ENCODE measurements at places on chromosomes 6 and 20. TPM values are rescaled to one million over a fixed set of nuclear protein-coding genes. Genes with fewer than 3 reads are reported as not detected.
A peak's percentile ranks its signal among the peaks of the same experiment; 100 is the strongest.

The PRPH2 gene
- 5.1 TPM for total RNA-seq

GRCh38 chr20:63264000-63264399 lies 8.6 kb upstream of the ARFGAP1 start:
- peaks cover 30% of the 10 kb centered on the region for H3K27me3 ChIP-seq
- no peak for DNase-seq
- H3K4me1 ChIP-seq = no peaks in the 10 kb centered on the region
- no peak overlapping the region for H3K4me3 ChIP-seq
- no peak overlapping the region for H3K27ac ChIP-seq
- H3K36me3 ChIP-seq = no peaks in the 10 kb centered on the region

- DNase-seq = no peak
- H3K27ac ChIP-seq = no peak overlapping the region
- H3K4me3 ChIP-seq = no peak overlapping the region
- no peaks in the 10 kb centered on the region for H3K4me1 ChIP-seq
Measured at GRCh38 chr20:25686081-25687067, 10.3 kb downstream of the ZNF337 start.

DNA sequence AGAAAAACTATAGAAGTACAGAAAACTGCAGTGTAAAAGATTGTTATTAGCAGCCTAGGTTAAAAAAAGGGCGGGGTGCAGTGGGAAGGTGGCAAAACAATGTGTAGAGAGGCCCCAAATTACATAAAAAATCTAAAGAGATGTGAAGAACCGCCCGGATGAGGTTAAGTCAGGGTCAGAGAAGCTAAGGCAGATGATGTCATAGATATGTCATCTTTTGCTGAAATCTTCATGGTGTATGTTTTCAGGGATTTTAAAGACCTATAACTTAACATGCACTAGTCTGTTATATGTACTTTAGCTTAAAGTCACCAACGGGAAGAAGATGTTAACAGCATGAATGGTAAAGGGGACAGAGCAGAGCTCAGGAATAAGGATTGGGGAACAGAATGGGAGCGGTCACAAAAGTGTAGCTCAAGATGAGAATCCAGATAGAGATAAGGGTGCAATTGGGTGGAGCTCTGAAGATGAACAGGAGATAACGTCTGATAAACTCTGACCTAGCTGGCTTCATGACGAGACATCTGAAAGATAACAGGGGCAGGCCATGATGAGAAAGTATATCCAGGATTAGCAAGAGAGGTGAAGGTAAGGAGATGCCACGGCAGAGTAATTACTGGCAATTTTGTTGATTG lies 83.4 kb downstream of the TFAP2A start:
- no peaks in the 10 kb centered on the region for H3K36me3 ChIP-seq
- DNase-seq = no peak
- H3K27me3 ChIP-seq = no peaks in the 10 kb centered on the region
- H3K4me3 ChIP-seq = no peak overlapping the region
- H3K4me1 ChIP-seq = no peaks in the 10 kb centered on the region

The TSPO2 gene
- total RNA-seq = not detected

DNA sequence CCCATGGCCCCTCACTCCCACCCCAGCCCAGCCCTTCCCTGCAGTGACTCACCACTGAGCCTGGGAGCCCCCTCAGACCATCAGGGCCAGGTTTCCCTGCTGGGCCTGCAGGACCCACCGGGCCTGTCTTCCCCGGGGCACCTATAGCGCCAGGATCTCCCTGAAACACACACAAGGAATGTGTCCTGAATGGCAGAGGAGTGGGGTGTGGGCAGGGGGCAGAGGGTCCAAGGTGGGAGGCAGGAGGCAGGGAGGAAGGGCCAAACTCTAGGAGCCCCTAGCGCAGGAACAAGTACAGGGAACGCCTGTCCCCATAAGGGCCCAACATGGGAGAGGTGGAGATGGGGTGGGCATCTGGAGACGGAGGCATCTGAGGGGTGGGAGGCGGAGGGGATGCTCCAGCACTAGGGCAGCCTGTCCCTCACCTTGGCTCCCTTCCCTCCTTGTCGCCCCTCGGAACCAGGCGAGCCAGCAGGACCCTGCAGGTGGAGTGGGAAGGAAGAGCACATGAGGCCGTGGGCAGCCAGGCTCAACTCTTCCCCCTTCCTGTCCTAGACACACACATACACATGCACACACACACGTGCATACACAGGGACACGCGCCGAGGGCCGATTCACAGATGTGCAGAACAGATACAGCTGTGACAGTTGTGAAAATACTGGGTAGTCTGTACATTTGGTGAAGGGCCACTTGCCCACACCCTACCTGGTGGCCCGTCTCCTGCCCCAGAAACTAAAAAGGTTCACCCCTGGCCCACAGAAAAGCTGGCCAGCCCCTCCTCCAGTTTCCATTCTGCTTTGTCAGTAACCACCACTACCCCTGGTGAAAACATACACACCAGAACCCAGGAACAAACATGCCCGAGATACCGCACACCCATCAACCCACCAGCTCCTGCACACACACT lies 24.6 kb downstream of the COL11A2 start:
- no peak for DNase-seq
- H3K36me3 ChIP-seq = no peaks in the 10 kb centered on the region
- no peak overlapping the region for H3K4me3 ChIP-seq
- H3K27ac ChIP-seq = no peak overlapping the region
- H3K27me3 ChIP-seq = no peaks in the 10 kb centered on the region

GRCh38 chr20:1075616-1076015 lies 42.8 kb upstream of the PSMF1 start:
- no peak overlapping the region for H3K4me3 ChIP-seq
- H3K4me1 ChIP-seq = no peaks in the 10 kb centered on the region
- H3K36me3 ChIP-seq = no peaks in the 10 kb centered on the region
- DNase-seq = no peak
- H3K27ac ChIP-seq = no peak overlapping the region
- no peaks in the 10 kb centered on the region for H3K27me3 ChIP-seq

DNA sequence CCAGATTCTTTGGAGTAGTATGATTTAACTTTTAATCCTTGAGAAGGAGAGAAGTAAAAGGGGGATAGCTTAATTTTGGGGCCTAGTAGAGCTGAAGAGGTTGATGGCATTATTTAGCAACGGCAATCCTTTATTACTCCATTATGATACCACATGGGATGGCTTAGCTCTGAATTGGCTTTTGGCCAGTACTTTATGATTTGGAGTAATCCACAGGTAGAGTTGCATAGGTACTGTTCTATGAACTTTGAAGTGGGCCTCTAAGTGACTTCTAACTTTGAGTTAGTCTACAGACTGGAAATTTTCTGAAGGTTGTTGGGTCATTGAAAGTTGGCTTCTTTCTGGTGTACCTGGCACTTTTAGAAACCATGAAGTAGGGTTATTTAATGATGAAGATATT lies 11.6 kb downstream of the YWHAB start:
- no peaks in the 10 kb centered on the region for H3K27me3 ChIP-seq
- H3K36me3 ChIP-seq = peaks cover 2% of the 10 kb centered on the region
- peaks cover 4% of the 10 kb centered on the region for H3K4me1 ChIP-seq

The SRSF12 gene
- total RNA-seq = 0.33 TPM

The MAN1A1 gene
- total RNA-seq = 120 TPM

GRCh38 chr20:44471481-44471882 lies 4.2 kb upstream of the TTPAL start:
- H3K27me3 ChIP-seq = peaks cover 3% of the 10 kb centered on the region
- H3K4me3 ChIP-seq = no peak overlapping the region
- H3K27ac ChIP-seq = no peak overlapping the region
- peak; percentile 40 for DNase-seq
- H3K36me3 ChIP-seq = no peaks in the 10 kb centered on the region
- peaks cover under 1% of the 10 kb centered on the region for H3K4me1 ChIP-seq

The MMP24 gene
- total RNA-seq = 0.17 TPM

DNA sequence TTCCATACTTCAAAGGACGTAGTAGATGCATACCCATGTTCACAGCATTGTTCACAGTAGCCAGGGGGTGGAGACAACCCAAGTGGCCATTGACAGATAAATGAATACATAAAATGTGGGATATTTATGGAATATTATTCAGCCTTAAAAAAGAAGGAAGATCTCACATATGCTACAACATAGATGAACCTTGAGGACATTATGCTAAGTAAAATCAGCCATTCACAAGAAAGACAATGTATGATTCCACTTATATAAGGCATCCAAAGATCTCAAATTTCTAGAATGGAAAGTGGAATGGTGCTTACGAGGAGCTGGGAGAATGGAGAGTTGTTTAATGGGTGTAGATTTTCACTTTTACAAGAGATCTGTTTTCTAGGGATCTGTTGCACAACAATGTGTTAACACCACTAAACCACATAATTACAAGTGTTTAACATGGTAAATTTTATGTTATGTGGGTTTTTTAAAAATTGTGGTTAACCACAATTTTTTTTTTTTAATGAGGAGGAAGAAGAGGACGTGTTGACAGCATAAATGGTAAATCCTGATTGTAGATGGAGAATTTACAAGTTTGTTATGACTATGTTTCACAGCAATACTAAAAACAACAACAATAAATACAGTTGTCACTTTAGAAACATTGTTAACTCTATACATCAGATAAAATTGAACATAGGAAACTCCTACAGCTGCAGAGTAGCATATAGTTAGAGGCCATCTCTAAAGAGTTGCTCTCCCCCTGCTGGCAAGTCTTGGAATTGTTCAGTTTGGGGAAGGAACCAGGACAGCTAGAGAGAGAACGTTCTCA lies 41.6 kb downstream of the CCN2 start:
- DNase-seq = peak; percentile 79
- H3K27me3 ChIP-seq = no peaks in the 10 kb centered on the region
- H3K4me3 ChIP-seq = no peak overlapping the region

The C20orf141 gene
- total RNA-seq = not detected

- H3K27ac ChIP-seq = no peak overlapping the region
- H3K36me3 ChIP-seq = no peaks in the 10 kb centered on the region
- DNase-seq = peak; percentile 10
- no peaks in the 10 kb centered on the region for H3K27me3 ChIP-seq
- no peak overlapping the region for H3K4me3 ChIP-seq
Measured at GRCh38 chr6:51432481-51432880, 613.8 kb downstream of the TFAP2B start.

The RAB5IF gene
- 58.0 TPM for total RNA-seq

The RIPPLY2 gene
- total RNA-seq = not detected

DNA sequence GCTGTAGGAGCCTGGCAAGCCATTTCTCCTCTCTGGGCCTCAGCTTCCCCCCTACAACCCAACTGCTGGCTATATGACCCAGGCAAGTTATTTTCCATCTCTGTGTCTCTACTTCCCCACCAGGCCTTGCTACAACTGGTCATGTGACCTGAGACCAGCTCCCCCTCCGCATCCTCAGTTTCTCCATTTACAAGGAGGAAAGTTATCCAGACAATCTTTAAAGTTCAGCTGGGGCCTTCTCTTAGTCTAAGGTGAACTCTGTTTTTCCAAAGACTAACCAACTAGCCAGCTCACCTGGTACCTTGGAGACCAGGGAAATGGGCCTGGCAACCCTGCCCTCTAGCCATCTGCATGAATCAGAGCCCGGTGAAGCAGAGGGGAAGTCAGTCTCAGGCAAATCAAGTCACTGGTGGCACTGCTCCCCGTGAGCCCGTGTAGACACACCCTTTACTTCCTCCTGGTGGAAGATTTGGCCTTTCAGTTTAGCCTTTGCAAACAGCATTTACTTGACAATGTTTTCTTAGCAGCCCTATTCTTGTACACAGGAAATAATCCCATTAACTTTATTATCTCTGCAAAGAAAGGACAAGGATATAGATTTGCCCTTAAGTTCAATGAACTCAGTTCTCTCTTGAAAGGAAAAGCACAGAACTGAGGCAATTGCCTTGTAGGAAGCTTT lies 157.7 kb downstream of the VEGFA start:
- H3K27me3 ChIP-seq = no peaks in the 10 kb centered on the region
- H3K4me3 ChIP-seq = no peak overlapping the region

The NKAIN4 gene
- not detected for total RNA-seq

The GRM1 gene
- 0.17 TPM for total RNA-seq

The RBCK1 gene
- 81.7 TPM for total RNA-seq

Measured in fibroblast of lung (primary cell).